Fibroblast of skin of abdomen (primary cell): ENCODE measurements at places on chromosomes 12 and 14.

GRCh38 chr14:80264702-80265101 lies 53.4 kb upstream of the DIO2 start:
- no peak for DNase-seq

- DNase-seq, result no peak
Measured at GRCh38 chr14:68707482-68707881, 85.4 kb downstream of the ZFP36L1 start.

GRCh38 chr12:99092100-99092851 lies 447.2 kb downstream of the APAF1 start:
- DNase-seq, result no peak

DNA sequence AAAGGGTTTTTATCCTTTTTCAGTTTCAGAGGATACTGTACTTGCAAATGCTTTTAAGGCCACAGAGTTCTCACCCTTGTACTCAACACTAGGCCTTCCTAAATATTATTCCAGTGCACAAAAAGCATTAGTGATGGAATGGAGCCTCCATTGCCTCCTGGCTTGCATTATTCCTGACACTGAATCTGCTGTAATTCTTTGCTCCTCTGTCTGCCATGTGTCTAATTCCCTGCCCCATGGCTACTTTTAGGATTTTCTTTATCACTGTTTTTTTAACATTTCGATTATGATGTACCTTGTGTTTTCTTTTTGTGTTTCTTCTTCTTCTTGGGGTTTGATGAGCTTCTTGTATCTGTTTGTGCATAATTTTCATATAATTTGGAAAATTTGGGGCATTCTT lies 29.5 kb downstream of the SUSD6 start:
- no peak for DNase-seq

DNA sequence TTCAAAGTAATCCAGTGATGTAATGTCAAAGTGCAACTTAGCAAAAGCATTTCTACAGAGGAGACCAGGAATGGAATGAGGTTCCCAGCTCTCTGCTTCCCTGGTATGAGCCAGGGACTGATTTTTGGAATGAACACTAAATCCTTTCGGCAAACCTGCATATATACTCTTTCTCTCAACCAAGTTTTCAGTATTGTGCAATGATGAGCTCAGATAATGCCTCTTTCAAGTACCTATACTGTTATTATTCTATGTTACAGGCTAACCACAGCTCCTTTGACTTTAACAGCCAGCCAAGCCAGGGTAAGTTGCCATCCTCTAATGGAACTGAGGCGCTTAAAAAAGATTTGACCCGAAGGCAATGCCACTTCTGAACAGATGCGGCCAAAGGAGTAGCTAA lies 104.9 kb upstream of the FSCB start:
- no peak for DNase-seq

DNA sequence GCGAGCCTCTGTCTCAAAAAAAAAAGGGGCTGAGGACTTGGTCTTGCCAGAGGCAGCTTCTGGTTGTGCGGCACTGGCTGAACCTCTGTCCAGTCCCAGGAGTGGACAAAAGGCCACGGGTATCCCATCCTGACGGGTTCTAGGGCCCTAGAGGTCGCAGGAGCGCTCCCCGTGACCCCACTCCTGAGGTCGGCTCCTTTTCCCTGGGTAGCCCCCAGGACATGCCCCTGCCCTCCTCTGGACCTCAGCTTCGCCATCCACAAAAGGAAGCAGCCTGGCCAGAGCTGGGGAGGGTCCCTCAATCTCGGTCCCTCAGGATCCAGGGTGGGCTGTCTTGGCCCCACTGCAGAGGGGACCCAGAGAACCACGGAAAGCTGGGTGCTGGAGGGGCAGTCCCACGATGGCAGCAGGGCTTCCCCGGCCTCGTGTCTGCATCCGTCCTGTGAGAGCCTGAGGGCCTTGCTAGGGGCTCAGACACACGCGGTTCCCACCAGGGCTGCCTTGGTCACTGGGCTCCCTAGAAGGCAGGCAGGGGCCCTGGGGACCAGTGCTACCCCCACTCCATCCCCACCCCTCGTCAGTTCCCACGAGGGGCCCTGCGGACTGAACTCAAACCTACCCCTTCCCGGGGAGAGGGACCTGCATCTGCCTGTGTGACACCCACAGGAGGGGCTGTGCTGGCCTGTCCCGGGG lies 31.1 kb downstream of the ASCL4 start:
- no peak for DNase-seq

GRCh38 chr12:27524839-27525753 lies 1.1 kb downstream of the PPFIBP1 start:
- peak; percentile 68 for DNase-seq

GRCh38 chr12:53044052-53044581 lies 5.7 kb upstream of the TNS2 start:
- DNase-seq, result no peak

DNA sequence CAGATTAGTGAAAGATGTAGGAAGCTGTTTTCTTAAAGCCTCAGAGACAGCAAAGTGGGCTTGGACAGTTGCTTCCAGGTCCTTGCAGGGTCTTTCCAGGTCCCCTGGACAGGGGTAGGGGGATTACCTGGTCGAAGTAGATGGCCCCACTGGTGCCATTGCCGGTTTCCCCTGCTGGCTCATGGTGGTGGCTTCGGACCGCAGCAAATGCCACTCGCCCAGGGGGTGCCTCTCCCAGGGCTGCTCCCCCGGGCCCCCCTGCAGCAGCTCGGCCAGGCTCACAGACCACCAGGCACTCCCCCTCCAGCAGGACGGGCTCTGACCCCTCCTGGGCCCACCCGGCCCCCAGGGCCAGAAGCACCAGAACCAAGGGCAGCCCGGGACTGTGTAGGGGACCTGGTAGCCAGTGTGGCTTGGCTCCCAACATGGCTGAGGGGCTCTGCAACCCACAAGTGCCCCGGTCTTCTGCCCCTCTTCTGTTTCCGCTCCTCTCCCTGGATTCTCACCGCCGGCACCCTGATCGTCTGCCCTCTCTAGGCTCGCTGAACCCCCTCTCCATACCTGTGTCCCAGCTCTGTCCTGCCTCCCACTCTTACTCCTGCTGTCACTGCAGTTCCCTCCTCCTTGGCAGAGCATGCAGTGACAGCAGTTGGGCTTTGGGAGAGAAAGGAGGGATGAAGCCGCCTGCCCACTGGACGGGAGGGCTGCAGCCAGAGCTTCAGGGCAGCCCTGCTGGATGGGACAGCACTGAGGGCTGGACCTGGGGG lies 657 bp downstream of the CBLN3 start:
- DNase-seq, result no peak

GRCh38 chr12:44929236-44929885 lies 53.2 kb upstream of the NELL2 start:
- no peak for DNase-seq

DNA sequence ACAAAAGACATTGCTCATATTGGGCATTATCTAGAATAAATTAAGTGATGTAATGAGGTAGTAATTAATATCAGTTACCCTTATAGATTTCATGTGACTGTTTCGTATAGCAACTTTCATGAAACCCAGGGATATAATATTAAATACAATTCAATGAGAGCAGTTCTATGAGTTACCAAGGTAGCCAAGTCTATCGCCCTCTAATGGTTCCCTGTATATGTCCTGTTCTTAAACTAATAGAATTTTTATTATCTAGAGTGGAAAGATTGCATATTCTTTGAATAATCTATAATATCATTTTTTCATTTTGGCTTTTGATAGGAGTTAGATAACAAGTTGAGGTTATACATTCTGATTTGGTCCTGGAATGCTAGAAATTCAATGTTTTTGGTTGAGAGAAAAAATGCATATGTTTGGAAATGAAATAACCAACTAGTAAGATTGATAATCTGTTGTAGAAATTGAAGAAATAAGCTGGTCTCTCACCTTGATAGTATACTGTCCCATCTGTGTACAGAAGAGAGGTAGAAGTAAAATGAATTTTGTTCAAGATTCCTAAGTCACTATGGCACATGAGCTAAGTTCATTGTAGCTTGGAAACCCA lies 59.7 kb downstream of the SCFD1 start:
- no peak for DNase-seq

DNA sequence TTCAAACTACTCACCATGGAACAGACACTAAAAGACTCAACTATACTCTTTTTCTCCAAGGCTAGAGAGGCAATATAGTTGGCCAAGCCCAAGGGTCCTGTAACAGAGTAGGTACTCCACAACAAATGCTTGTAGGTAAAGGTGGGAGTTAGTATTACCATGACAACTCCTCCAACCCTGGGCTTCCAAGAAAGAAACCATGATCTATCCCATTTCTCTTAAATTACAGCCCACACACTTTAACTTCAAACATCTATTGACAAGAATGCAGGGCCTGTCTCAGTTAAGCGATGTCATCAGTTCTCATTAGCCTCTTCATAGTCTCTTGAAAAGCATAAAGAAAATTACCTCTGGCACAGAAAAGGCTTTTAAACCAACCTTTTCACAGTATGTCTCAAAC lies 25.0 kb downstream of the ERH start:
- no peak for DNase-seq

DNA sequence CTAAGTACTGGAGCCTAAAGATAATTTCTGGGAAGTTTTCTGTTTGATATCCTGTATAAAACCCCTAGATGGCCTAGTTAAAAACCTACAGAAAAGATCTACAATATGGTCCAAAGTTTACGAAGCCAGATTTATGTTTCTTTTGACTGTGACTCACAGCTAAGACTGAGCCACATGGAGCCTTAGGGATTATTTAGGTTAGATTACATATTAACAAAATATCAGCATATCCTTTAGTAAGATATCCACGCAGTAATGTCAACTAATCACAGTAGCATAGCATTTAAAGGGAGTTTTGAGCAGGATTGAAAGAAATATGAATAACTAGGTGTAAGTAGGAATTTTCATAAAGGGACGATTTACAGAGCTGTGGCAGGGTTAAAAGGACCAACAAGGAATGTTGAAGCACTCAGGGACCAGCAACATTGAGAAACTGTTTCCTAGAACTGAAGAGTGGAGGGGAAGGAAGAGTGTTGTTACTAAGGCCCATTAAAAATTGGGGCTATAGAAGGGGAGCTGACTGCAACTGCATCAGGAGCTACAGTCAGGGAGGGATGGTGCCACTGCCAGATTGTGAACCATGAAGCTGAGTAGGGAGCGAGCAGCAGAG lies 155.5 kb downstream of the DACT1 start:
- DNase-seq, result peak; percentile 25

DNA sequence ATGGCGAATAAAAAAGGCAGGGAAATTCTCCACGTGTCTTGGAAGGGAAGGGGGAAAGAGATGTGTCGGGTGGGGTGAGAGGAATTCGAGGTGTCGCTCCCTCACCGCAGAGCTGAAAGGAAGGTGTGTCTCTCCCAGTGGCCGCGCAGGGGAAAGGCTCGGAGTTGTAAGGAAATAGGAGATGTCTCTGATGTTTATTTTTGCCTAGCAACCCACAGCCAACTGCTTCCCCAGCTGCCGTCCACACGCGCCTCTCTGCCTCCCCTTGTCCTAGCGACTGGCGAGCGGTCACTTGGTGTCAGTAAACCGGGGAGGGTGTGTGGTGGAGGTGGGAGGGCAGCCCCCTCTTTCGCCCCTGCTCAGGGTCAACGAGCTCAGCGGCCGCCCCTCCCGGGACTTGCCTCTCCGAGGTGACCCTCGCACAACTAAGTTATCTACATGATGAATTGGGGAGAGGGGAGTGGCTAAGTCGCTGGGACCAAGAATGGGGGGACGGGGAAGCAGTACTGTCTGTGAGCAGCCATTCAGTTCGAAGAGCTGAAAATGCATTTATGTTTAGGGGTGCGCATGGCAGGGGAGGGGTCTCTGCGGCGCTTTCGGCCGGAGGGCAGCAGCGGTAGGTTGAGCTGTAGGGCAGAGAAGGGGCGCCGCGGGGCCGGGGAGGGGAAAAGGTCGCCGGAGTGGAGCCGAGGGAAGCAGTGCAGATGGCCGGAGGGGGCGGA lies 585 bp upstream of the DYRK2 start:
- peak; percentile 84 for DNase-seq

- peak; percentile 85 for DNase-seq
Measured at GRCh38 chr14:90454041-90455000, 57.5 kb downstream of the CALM1 start.

- DNase-seq, result no peak
Measured at GRCh38 chr14:64200170-64200569, 94.0 kb downstream of the ESR2 start.

- DNase-seq, result no peak
Measured at GRCh38 chr14:85310491-85311272, 219.3 kb upstream of the FLRT2 start.

DNA sequence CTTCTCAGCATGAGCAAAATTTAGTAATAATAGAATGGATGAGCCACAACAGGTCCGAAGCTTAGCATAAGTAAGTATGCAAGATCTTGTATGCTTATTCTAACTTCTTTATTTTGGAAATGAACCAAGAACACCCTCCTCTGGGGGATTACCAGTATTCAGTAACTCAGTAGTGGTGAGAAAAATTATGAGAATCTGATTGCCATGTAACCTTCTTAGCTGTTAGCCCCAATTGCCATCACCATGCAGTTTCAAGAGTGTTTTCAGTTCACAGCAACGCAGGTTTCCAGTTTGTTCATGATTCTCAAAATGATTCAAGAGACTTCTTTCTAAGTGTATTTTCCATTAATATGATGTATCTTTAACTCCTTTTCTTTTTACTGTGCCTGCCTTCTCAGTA lies 1507.6 kb upstream of the SEL1L start:
- DNase-seq, result no peak

GRCh38 chr12:105342464-105342863 lies 12.0 kb downstream of the C12orf75 start:
- DNase-seq, result no peak

DNA sequence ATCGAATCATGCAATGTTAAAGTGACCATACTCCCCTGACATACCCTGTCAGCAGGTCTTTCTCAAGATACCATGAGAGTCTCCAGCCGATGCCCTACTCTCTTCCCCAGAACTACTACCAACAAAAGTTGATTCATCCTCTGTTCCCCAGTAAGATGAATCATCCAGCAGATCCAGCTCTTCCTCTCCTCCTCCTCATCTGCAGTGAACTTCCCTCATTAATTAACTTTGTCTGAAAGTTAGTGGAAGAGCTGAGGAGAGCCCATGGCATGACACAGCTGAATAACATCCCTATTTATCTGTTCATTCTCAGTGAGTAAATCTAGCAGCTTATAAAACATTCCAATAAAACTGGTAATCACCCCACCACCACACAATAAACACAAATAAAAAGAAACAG lies 213.4 kb downstream of the EGLN3 start:
- peak; percentile 92 for DNase-seq

GRCh38 chr12:132163041-132163910 lies 19.0 kb downstream of the NOC4L start:
- no peak for DNase-seq

- DNase-seq, result peak; percentile 37
Measured at GRCh38 chr12:66188584-66189485, at the start of gene IRAK3. Gene IRAK3, plus strand, starts transcription at chr12:66189214. Its CDS starts 86 bp downstream, at chr12:66189300.

DNA sequence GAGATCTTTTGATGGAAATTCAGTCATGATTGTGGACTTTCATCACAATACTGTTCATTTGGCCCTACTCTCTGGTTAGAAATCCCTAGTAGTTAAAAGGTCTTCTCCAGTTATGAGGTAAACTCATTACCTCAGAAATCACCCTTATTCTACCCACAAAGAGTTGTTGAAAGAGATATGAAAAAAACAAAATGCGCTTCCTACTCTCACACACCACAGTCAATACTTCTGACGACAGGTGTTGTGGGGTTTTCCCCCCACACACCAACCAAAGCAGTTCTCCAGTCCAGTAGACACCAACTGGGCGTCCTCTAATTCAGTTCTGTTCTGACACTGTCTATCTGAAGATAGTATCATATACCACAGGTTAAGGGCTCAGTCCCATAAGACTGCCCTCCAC lies 54.9 kb downstream of the TRMT5 start:
- DNase-seq, result no peak
